ENCODE measurements at places on chromosomes 2 and 18.

DNA sequence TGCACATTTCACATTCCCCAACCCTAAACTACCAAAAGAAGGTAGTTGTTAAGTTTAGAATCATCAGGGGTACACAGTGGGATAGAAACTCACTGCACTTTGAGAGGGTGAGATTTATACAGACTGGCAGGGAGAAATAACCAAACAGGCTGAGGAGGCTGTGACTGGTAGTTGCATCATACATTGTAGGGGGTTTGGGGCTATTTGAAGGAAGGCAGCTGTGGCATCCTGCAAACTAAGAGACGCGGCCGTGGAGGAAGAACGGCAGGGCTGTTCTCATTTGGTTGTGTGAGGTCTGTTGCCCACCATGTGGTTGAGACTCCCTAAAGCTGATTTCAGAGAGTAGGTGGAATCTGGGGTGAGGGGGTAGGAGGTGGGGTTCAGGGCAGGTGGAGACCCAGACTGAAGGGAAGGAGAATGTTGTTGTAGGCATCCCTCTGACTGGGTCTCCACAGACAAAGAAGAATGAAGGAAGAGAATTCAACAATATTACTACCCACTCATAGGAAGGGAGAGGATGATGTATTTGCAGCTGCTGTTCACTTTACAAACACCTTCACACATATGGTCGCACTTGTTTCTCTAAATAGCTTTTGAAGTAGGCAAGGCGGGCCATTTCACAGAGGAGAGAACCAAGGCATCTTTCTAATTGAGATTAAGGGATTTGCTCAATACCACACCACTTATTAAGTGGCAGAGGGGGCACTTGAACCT is 170.9 kb upstream of the SIX2 start:
- DNase-seq, result no peak

DNA sequence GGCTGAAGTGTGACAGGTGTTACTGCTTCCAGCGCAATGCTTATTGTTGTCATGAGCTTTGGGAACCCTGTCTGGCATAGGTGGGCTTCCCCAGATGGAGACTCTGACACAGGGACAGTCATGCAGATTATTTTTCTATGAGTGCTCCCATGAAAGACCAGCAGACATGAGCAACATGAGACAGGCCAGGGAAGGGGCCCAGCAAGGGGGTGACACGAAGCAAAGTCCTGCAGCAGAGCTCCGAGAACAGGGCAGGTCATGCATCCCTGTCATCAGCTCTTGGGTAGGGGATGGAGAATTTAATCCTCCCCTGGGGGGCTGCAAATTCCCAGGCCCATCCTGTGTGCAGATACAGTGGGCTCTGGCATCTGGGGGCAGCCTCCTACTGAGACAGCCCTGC is 77.4 kb downstream of the CTAGE1 start:
- DNase-seq, result no peak

GRCh38 chr2:3007135-3007534 is 370.5 kb downstream of the EIPR1 start:
- no peak for DNase-seq

DNA sequence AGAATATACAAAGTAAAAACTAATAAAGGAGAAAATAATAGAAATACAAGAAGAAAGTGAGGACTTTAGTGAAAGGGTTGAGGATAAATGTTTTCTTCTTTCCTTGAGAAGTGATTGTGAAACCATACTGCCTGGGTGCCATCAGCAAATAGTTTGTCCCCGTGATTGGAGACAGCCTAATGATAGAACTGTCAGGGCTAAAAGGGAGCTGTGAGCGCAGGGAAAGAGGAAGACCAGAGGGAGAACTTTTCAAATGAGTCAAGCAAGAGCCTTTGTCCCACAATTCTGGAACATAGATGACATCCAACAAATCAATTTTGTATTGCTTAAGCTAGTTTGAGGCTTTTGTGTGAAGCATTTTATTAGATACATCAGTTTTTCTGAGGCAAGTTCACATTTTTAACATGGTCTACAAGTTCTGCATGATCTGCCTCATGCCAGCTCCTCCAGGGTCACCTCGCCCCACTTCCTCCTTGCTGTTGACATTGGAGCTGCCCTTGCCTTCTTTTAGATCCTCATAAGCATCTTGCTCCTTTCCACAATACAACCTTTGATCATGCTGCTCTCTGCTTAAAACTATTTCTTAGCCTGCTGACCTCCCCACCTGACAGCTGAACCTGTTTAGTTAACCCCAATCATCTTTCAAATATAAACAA is 213.4 kb upstream of the REG3G start:
- no peak for DNase-seq

DNA sequence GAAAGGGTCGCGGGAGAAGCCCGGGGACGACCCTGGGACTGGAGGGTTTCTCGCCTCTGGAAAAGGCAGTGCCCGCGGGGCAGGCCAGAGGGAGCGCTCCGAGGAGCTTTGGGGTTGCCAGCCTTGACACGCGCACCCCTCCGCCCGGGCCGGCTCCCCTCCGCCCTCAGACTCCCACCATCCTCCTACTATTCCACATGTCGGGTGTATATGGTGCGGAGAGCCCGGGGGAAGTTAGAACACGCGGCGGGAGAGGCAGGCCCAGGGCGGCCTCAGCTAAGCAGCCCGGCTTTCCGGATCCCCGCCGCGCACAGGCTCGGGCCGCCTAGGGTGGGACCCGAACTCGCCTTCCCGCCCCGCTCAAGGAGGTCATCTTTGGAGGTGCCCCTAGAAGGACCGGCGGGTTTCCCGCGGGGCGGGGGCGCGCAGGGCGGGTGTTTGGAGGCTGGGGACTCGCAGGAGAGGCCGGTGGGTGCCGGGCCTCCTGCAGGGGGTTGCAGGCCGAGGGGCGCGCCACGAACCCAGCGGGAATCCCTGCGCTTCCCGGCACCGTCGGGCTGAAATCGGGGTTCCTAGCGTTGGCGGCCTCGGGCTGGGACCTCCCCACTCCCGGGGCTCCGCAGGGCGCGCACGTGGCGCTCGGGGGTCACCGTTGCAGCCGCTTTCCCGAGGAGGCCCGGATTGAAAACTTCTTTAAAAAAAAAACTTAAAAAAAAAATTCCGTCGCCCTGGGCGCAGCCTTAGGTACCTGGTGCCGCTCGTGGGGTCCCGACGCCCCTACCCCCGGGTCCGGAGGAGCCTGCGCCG is 3.7 kb downstream of the NFATC1 start:
- no peak for DNase-seq

- no peak for DNase-seq
Observed at GRCh38 chr2:191526536-191526935, 151.4 kb upstream of the NABP1 start.

Data from activated CD4-positive, alpha-beta T cell treated with anti-CD3 and anti-CD28 coated beads for 1 hour (primary cell).